Suppressor macrophage treated with lipopolysaccharide for 1 hour (primary cell): ENCODE measurements at places on chromosomes 1 and 21.

GRCh38 chr1:89589515-89589914, 43.4 kb upstream of the LRRC8C start:
- DNase-seq = no peak

DNA sequence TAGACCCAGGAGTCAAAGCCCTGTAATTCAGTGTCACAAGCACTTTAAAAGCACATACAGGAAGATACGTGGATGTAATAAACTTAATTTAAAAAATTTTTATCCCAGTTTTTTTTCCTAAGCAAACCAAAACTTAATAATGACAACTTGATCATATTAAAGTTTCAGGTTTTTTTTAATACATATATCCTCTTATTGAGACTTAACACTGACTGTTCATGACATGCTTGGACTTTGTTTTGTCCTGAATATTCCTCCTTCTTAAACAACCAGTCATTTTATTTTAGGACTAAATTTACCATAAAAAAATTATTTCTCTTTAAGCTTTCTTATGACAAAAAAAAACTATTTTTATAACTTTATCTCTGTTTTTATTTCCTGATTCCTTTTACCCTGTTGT, 64.1 kb downstream of the WDR4 start:
- no peak for DNase-seq

DNA sequence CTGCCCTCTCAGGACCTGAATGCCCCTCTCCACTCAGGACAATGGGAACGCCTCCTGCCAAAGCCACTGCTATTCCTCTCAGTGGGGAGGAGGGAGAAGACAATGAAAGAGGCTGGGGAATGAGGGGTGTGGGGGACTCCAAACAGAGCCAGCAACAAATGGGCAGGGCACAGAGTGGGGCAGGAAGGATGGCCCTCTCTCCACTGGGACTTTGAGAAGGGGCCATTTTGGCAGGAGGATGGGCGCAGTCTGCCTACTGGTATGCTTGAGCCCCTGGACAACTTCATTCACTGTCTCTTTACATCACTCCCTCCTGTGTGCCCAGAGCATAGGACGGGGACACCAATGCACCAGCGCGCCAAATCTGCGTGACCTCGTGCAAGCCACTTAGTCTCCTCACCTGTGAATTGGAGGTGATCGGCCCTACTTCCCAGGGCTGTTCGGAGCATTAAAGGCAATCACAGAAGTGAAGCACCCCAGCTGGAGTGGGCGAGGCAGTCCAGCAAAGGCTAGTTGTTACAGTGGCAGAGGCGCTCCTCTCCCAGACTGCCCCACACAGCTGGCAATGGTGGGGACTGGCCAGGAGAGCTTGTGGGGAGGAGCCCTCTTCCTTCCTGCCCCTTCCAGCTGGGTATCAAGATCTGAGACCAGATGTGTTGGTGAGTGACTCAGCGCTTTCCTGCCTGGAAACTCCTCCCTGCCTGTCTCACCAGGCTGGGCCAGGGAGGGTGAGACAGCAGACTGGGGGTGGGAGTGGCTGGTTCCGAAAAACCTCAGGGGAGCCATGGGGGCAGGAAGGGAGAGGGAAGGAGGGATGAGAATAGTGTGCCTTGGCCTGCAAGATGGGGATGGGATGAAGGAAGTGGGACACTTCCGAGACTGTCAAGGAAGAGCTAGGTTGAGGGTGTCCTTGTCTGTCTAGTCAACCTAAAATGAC, 22.4 kb upstream of the SYNC start:
- DNase-seq = peak; percentile 86

DNA sequence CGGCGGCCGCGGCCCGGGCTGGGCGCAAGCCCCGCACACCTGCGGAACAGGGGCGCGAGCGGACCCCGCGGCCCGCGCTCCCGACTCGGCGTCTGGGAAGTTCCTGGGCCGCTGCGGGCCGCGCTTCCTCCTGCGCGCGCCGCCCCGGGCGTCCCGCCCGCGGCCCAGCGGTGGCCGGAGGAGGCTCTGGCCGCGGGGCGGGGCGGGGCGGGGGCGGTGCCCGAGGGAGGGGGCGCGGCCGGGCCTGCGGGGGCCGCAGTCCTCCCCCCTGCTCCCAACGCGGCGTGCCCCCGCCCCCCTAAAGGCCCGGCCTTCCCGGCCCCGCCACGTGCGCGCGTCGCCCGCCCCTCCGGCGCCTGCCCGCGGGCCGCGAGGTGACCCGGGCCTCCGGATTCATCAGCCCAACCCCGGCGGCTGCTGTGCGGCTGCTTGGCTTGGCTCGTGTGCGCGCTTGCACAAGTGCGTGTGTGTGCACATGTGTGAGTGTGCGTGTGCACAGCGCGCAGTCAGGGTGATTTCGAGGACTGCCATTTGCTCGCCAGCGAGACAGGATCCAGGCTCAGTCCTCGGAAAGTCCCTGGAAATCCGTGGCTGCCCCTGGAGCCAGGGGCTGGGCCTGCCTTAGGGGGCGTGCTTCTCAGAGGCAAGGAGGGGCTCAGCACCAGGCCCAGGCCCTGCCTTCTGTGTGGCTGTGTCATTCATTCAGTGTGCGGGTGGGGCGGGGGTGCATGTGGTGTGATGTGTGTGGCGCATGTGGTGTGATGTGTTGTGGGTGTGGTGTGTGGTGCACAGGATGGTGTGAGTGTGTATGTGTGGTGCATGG, at the start of gene C2CD2:
Gene C2CD2 (minus strand): TSS at position 188 of the 823 bp plus-strand sequence. CDS start 370 bp downstream, outside the sequence.
- DNase-seq = peak; percentile 89

DNA sequence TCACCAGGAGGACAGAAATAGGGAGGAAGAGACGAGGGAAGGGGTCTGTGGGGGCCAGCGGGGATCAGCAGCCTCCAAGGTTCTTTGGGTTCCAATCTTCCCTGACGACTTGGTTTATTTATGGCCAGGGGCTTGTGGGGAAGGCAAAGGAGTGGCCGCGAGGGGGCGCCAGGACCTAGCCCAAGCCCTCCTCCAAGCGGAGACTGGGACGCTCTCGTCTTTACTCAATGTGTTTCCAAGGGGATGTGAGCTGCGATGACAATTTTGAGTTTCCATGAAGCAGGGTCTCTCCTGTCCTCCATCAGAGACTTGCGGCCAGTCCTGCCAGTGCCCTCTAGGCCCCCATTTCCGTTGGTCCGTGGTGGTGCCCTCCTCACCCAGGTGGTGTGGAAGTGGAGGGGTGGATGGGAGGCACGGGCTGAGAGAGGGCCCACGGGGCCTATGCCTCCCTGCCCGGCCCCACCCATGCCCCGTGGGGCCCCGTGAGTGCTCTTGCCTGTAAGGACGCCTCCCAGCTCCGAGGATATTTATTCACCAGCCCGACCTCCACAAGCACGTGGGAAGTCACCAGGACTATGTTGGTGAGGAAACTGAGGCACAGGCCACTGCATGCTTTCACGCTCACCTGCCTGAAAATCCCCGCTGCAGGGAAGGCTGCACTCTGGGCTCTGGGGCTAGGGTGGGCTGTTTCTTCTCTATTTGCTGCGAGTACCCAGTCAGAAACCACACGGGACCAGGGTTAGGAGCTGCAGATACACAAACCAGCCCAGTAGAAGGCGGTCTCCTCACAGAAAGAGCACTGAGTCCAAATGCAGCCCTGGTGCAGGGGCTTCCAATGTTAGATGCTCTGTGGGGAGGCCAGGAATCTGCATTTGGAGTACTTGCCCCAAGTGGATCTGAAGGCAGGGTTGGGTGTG, 26.5 kb downstream of the DMRTB1 start:
- DNase-seq = peak; percentile 80

GRCh38 chr21:25759573-25759972, 24.8 kb downstream of the GABPA start:
- DNase-seq = no peak

DNA sequence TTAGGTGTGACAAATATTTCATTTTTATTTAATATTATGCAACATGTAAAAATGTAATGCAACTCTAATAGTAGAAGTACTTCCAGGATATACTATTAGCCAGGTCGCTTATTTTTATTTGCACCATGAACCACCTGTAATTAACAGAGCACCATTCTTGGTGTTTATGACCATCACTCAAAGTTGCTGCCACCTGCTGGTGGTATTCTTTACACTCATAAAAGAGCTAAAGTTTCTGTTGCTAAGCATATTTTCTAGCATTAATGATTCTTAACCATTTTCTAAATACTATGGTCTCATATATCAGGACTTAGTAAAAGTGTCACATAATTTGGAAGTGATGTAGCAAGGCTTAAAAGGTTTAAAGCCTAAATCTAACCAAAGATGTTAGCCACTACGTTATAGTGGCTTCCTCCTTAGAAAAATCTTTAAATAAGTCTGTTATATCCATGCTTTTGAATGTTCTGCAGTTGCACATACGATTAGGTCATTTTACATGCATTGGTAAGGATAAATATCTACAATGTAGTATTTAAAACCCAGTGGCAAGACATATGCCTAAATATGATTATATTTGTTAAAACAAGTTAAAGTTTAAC, 244.5 kb downstream of the NEGR1 start:
- peak; percentile 73 for DNase-seq

GRCh38 chr21:46543306-46543705, 61.6 kb downstream of the S100B start:
- no peak for DNase-seq

- DNase-seq = no peak
These were observed 115.3 kb downstream of the CYYR1 start for GRCh38 chr21:26457817-26458216.

- DNase-seq = no peak
These were observed 602.8 kb downstream of the BRINP3 start for GRCh38 chr1:189874715-189875435.

GRCh38 chr1:242059976-242060375, 61.1 kb upstream of the MAP1LC3C start:
- no peak for DNase-seq

DNA sequence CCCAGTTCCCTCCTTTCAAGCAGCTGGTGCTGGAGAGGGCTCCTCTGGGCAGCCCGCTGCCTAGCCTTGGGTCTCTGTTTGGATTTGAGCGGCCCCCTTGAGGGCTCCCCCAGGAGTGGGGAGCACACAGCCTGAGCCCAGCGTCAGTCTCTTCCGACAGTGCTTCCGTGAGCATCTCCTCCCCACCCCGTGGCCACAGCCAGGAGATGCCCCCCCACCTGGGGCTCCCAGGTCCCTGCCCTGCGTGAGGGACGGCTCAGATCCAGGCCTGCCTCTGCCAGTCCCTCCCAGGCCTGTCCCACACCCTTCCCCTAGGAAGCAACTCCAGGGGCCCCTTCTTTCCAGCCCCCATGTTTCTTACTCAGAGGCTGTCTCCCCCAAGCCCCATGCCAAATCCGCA, 3.5 kb downstream of the SAMD11 start:
- no peak for DNase-seq

- no peak for DNase-seq
These were observed 725 bp downstream of the RTCA start for GRCh38 chr1:100266741-100267140.

DNA sequence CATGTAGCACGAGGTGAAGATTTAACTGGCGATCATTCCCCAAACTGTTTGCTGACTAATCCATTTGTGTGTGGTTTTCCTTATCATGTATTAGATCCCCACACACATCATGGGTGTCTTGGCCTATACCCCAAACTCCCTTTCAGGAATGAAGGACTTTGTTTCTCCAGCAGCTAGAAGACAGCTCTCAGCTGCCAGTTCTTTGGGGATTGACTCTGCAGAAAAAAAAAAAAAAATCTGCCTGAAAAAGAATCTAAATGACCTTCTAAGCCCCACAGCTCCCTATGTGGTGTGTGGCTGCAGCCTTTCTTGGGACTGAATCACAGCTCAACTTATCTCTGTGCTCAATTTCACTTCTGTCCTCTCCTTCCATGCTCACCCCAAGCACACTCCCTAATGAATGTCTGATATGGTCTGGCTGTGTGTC, 256.3 kb upstream of the DUSP10 start:
- DNase-seq = no peak

GRCh38 chr1:15757016-15757543, 1.5 kb upstream of the FBLIM1 start:
- peak; percentile 49 for DNase-seq

DNA sequence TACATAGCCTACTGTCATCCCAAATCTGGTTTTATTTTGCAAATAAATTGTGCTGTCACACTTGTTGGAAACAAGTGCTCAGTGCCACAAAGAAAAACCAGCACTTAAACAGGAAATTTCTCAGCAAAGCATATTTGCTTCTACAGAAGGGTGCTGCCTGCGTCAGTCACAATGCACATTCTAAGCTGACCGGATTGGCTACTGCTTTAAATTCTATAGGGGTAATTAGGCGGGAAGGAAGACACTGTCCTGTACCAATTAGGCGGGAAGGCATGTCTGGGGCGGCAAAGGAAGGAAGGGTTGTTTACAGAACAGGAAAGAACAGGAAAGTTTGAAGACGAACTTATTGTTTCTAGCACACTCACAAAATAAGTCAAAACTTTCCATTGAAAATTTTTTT, 2.8 kb downstream of the IFI16 start:
- DNase-seq = peak; percentile 92

DNA sequence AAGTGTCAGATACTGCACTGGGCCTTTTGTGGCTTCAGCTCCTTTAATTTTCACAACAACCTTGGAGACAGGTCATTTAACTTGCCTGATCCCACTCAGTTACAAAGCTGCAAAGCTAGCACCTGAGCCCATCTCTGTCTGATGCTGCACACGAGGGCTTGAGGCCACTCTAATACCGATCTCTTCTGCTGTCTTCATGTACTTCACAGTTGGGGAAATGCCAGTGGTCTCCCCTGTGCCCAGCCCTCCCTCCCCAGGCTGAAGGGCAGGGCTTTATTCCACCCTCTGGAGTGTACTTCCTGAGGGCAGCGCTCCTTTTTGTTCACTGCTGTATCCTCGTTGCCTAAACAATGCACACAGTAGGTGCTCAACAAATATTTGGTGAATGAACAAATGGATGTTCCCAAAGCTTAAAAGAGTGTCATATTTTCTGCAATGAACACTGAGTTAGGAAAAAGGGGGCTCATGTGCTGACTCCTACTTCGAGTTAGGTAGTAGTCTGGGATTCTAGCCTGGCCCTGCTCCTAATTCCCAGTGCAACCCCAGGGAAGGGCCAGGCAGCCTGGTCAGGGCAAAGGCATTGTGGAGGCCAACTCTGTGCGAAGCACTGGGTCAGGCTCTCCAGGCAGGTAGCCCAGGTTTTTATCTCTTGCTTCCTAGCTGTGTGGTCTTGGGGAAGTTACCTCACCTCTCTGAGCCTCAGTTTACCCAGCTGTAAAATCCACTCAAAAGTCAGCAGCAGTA, 1.1 kb downstream of the TMCO4 start:
- DNase-seq = no peak
